ENCODE measurements at places on chromosomes 16 and 17.

GRCh38 chr17:56972111-56972730 is 5.7 kb upstream of the SCPEP1 start:
- no peak for DNase-seq

DNA sequence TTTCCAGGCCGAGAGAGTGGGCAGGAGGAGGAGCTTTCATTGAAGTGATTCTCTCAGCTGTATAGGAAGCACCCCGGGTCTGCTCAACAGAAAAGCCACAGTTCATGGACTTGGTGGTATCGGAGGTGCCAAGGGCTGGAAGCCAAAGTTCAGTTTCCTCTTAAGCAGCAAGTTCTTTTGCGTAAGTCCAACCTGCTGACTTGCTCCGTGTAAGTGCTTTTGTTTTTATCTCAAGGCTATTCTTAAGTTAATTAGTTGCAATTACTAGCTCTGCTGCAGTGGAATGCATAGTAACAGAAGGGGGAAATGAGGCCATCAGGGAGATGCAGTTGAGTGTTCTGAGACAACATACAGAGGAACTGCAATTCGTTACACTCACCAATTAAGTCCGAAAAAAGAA is 44.6 kb downstream of the SMIM36 start:
- no peak for DNase-seq

- DNase-seq = peak; percentile 40
Observed at GRCh38 chr16:2152695-2153506, 2.7 kb upstream of the TRAF7 start.

- peak; percentile 56 for DNase-seq
Observed at GRCh38 chr17:77462090-77462489, 321.3 kb downstream of the SEC14L1 start.

DNA sequence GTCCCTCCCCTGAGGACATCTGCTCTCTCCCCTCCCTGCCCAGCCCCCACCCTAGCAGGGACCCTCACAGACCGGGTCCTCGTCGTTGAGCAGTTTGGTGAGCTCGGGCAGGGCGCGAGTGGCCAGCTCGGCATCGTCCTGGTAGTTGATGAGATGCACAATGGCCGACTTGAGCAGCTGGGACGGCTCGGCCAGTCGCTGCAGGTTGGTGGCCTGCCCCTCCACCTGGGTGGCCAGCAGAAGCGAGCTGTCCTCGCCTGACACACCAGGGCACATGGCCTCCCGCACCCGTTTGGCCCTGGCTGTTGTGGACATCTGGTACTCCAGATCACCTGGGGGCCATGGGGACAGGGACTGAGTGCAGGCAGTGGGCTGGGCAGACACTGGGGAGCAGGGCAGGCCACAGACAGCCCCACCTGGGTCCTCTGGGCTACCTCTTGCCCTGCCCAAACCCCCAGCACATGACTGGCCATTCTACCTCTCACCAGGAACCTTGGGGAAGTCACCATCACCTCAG is 17.1 kb downstream of the JUP start:
- no peak for DNase-seq

DNA sequence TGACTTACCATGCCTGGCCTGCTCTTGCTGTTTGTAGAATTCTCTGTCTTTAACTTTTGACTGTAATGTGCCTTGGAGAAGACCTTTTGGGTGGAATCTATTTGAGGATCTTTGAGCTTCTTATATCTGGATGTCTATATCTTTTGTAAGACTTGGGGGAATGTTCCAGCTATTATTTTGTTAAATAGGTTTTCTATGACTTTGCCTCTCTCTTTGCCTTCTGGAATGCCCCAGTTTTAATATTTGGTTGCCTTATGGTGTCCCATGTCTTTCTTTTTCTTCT is 10.3 kb upstream of the PHB1 start:
- no peak for DNase-seq

GRCh38 chr17:35022536-35023063 is 40.9 kb downstream of the RFFL start:
- peak; percentile 61 for DNase-seq

GRCh38 chr17:40491486-40491885 is 9.9 kb downstream of the TNS4 start:
- no peak for DNase-seq

DNA sequence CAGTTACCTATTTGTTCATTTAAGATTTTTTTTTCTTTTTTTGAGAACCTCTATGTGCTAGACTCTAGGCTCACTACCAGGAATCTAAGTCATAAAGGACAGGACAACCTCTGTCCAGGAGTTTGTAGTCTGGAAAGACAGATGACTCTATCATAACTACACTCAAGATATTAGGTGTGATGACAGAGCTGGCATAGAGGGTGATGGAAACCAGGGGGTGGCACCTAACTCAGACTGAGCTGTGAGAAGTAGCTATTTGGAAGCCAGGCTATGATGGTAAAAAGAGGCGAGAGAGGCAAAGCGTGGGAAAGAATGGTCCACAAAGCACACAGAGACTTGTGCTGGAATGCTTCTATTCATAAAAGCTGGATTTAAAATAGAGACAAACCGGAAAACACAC is 372.3 kb downstream of the SEC14L1 start:
- DNase-seq = no peak

DNA sequence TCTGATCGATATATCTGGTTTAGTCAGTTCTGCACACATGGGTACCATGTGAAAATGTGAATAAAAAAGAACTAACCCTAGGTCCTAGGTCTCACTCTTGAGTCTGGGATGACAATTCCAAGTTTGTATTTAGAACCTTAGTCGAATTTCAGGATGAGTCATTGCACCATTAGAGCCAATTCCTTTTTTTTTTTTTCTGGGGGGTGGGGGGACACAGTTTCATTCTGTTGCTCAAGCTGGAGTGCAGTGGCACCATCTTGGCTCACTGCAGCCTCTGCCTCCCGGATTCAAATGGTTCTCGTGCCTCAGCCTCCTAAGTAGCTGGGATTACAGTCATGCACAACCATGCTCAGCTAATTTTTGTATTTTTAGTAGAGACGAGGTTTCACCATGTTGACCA is 41.6 kb downstream of the SPAG9 start:
- no peak for DNase-seq

GRCh38 chr17:51817117-51817516 is 341.4 kb downstream of the CA10 start:
- no peak for DNase-seq

- peak; percentile 35 for DNase-seq
Observed at GRCh38 chr16:50273888-50274325, 7.6 kb downstream of the ADCY7 start.
